ENCODE measurements at places on chromosomes 6 and 20.

DNA sequence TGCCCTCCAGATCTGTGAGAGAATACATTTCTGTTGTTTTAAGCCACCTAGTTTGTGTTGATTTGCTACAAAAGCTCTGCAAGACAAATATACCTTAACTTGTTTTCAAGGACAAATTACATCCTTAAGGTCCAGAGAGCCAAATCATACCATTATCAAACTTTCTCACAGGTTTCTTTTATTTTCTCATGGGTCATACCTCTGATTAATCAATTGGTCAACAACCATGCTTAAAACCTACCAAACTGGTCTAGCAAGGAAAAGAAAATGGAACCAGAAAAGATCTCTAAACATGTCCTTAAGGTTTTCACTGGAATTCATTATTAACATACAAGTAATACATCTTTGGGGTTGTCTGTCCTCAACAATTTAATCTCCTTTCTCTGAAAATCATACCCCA, 535.0 kb downstream of the CD83 start:
- no peak for DNase-seq

- no peak for DNase-seq
Measured at GRCh38 chr6:53659458-53659857, 6.1 kb downstream of the KLHL31 start.

DNA sequence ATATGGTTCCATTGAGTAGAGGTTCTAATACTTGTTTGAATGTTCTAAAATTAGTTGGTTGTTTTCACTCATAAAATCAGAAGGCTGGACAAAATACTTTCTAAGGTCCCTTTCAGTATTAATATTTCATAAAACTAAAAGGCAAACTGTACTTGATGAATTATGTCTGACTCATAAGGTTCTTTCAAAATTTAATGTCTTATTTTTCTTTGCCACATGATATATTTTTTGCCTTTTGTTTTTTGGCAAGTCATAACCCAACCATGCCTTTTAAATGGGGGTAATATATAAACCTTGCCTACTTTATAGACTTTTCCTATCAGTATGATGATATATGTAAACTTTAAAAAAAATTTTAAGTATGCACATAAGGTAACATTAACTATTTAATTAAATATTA, 244.7 kb downstream of the PTPRK start:
- no peak for DNase-seq

- DNase-seq = no peak
Measured at GRCh38 chr20:63738687-63739129, 868 bp upstream of the SLC2A4RG start.

DNA sequence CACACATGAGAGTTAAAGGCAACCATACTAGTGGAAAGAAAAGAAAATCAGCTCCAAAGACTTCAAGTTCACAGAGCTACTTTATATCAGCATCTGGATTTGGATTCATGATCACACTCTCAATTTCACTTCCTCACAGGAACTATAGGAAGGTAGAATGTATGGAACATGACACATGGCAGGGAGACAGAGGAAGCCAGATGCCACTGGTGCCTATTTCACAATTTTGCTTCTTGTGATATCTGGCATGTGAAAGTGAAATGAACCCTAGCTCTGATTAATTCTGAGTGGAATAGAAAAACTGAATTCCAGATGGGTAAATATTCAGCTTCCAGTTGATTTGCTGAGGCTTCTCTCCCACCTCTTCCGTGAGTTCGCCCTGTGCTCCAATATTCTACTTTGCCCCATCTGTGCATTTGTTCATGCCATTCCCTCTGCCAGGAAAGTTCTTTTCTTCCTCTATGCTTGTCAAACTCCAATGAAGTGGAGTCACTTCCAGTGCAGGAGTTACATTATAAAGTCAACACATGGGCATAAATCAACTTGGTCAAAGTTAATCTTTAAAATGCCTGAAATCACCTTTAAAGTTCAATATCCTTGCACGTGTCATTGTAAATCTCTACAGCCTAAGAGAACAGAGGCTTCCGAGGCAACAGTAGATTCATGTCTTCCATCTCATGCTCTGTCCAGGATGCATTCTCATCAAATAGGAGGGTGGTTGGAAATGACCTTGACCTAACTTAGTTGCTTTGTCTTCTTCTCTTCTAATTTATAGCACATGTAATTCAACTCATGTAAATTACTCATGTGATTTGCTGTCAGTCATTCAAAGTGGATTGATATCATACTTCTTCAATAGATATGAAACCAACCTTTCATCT, 275.3 kb downstream of the HIVEP2 start:
- no peak for DNase-seq

GRCh38 chr20:23668477-23668951, 20.3 kb downstream of the CST4 start:
- peak; percentile 32 for DNase-seq

GRCh38 chr6:135004399-135004798, 50.2 kb downstream of the HBS1L start:
- no peak for DNase-seq

GRCh38 chr20:34472246-34472925, 43.8 kb upstream of the DYNLRB1 start:
- DNase-seq = no peak

GRCh38 chr6:118122801-118123200, 215.7 kb downstream of the SLC35F1 start:
- DNase-seq = no peak

- no peak for DNase-seq
Measured at GRCh38 chr20:47674145-47674544, 111.1 kb downstream of the SULF2 start.

DNA sequence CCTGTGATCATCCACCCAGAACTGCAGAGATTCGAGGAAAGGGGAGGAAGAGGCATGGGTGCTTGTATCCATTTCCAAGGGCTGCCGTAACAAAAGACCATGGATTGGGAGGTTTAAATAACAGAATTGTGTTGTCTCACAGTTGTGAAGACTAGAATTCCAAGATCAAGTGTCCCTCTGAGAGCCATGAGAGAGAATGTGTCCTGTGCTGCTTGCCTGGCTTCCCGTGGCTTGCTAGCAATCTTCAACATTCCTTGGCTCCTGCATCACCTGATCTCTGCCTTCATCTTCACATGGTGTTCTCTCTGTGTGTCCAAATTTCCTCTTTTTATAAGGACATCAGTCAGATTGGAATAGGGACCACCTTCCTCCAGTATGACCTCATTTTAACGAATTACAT, 69.8 kb downstream of the CDC40 start:
- no peak for DNase-seq

GRCh38 chr20:48691523-48691922, 136.3 kb downstream of the PREX1 start:
- DNase-seq = no peak

GRCh38 chr6:29631209-29631810, 1.7 kb downstream of the GABBR1 start:
- DNase-seq = no peak

- DNase-seq = no peak
Measured at GRCh38 chr6:12892151-12892550, 175.6 kb downstream of the PHACTR1 start.

GRCh38 chr6:119544325-119545175, 195.0 kb upstream of the MAN1A1 start:
- DNase-seq = no peak

DNA sequence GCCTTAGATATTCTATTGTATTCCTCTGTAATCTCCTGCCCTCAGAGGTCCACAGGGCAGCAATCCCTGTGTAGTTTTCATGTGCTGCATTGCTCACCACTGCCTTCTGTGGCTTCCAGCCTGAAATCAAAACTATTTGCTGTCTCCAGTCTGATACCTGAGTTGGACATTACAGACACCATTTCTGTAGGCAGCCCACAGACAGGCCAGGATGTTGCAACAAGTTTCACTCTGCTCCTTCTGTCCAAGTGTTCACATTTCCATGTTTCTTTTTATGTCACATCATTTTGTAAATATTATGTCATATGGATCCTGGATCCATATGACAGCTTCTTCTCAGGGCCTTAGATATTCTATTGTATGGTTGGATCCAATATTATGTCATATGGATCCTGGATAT, 21.7 kb downstream of the ECI2 start:
- no peak for DNase-seq

GRCh38 chr6:5061152-5061551, 24.0 kb upstream of the PPP1R3G start:
- DNase-seq = no peak

- DNase-seq = no peak
Measured at GRCh38 chr6:2767657-2768524, 2.7 kb downstream of the WRNIP1 start.

GRCh38 chr20:42461965-42462593, 727.6 kb downstream of the PTPRT start:
- no peak for DNase-seq

- DNase-seq = no peak
Measured at GRCh38 chr20:63052571-63053431, 46.0 kb upstream of the BHLHE23 start.

DNA sequence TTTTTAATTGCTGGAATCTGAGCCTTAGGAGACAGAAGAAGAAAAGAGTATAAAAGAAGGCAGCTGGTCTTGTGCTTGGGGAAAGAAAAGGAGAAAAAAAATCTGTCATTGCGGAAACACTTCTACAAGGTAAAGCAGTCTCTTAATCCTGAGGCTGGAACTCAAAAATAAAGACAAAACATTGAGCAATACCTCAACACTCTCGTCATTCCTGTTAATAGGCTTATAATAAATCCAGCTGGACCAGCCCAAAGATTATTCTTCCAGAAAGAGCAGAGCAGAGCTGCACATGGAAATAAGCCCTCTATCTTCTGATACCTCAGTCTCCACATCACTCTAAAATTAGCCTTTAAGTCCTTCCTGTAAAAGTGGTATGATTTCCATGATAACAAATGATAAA, 62.0 kb upstream of the HIVEP1 start:
- DNase-seq = no peak

DNA sequence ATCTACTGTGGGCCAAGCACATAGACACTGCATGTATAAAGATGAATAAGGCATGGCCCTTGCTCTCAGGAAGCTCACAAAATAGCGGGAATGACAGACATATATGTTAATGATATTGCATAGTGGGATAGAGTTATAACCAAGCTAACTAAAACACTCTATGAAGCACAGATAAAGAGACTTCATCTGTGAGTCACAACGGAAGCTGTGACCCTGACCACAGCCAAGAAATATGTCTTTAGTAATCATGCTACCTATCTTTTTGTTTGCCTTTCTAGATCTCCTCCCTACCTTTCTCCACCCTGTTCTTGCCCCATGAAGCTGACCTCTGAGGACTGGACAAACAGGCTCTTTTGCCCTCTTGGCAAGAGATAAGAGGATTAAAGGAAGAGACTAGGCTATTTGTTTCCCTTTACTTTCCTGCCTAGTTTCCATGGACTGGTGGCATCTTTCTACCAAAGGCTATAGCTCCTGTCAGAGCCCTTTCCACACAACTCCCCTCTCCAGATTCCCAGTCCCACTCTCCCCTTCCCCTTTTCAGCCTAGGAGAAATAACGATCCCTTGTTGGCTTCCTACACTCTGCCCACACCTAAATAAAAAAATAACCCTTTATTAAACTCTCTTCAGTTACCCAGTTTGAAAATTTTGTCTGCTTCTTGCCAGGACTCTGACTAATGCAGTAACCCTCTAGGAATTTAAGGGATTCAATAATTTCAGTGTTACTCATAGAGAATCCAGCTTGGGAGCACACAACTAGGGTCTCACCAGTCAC, 504.9 kb upstream of the MARCKS start:
- DNase-seq = no peak

DNA sequence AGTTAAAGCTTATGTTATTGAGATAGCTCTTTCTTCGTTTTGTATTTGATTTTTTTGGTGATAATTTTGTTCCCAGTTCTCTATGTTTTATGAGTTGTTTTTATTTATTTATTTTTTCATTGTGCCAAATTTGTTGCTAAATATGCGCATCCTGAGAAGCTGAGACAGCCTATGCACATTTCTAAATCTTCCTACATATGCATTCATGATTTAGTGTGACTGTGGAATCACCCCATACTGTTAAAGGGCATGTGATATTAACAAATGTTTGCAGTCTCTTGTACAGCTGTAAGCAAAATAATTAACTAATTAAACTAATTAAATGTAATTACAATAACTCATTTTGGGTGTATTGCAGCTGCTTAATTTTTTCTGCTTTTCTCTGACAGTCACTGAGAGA, 10.4 kb downstream of the TFAP2B start:
- DNase-seq = peak; percentile 23

DNA sequence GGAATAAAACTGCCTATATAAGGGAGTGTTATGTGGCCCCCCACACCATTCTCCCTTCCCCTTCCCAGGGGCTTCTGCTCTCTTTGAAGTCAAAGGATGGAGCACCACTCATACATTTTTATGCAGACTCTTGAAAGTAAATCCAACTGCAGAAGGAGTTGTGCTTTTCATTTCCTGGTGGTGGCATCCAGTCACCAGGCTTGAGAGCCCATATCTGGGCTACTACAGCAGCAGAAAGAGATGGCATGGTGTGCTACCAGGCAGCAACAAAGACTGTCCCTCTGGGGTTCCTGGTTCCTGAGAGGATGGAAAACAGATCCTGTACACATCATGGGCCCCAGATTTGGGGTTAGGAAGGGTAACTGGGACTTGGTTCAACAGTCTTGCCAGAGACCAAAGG, 226.4 kb downstream of the CLIC5 start:
- no peak for DNase-seq

DNA sequence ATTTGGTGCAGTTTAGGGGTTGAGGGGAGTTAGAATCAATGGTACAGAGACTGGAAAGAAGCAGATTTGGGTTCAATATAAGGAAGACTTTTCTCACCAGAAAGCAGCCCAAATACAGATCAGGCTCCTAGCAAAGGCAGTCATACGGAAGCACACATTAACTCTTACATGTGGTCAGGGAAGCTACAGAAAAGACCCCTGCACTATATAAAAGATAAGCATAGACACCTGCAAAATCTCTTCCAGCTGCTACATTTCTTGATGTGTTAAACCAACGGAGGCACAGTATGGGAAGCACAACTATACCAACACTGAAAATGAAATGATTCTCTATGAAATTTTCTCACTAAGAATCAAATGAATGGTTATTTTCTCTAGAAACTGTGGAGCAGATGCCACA, 150.8 kb downstream of the GMDS start:
- DNase-seq = no peak

- DNase-seq = no peak
Measured at GRCh38 chr20:42099101-42099500, 480.9 kb upstream of the CHD6 start.

- DNase-seq = no peak
Measured at GRCh38 chr6:150987855-150988464, 122.5 kb downstream of the MTHFD1L start.

DNA sequence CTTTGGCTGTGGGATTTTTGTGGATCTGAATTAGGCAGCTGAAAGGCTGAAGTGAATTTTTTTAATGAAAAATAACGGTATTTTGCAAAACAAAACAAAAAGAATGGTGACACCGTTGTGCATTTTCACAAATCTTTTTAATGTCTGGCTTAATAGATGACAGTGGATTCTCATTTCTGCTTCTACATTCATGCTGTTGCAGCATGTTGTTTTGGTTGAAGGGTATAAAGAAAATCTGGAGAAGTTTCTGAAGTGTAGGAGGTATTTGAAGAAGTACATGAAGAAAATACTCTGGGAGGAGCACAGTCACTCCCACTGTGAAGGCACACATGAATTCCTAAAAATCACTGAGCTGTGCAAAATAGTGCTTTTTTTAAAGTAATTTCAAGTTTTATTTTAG, 3.1 kb upstream of the MAP3K5 start:
- DNase-seq = no peak

Data from NCI-H1930 (cell line).